Fibroblast of villous mesenchyme (primary cell): ENCODE measurements at places on chromosomes 12 and 14. TPM values are rescaled to one million over a fixed set of nuclear protein-coding genes. Genes with fewer than 3 reads are reported as not detected.

Gene ASIC1
- total RNA-seq = 1.3 and 1.6 TPM in 2 replicates

Gene LRIG3
- 66.0 and 97.2 TPM in 2 replicates for total RNA-seq

Gene DHH
- not detected in 2 replicates for total RNA-seq

DNA sequence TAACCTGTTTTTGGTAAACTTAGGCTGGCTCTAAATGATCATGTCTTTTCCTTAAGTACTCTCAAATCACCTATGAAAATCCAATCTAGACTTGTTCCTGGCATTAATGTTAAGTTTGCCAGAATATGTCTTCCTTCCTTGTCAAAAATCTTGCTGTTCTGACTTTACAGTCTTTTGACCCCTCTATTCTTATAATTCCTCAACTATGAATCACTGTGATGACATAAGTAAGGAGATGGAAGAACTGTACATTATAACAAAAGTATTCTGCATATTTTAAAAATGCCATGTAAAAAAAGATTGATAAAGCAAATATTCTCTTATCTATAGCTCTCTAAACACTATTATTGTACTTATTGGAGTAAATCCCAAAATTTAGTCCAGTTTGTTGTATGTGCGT lies 51.4 kb upstream of the BAZ1A start:
- DNase-seq = no peak

- peak; percentile 16 for DNase-seq
Measured at GRCh38 chr12:51653431-51653830, 62.4 kb downstream of the SCN8A start.
